ENCODE measurements at places on chromosomes 7 and 10. TPM values are rescaled to one million over a fixed set of nuclear protein-coding genes. Genes with fewer than 3 reads are reported as not detected.

DEPP1 gene
- total RNA-seq: 35.1 TPM

NPSR1 gene
- total RNA-seq: not detected

IFIT1B gene
- not detected for total RNA-seq

GRCh38 chr7:23247046-23247602 is 549 bp downstream of the GPNMB start:
- DNase-seq: no peak
